ENCODE measurements at places on chromosomes 3 and 15.

DNA sequence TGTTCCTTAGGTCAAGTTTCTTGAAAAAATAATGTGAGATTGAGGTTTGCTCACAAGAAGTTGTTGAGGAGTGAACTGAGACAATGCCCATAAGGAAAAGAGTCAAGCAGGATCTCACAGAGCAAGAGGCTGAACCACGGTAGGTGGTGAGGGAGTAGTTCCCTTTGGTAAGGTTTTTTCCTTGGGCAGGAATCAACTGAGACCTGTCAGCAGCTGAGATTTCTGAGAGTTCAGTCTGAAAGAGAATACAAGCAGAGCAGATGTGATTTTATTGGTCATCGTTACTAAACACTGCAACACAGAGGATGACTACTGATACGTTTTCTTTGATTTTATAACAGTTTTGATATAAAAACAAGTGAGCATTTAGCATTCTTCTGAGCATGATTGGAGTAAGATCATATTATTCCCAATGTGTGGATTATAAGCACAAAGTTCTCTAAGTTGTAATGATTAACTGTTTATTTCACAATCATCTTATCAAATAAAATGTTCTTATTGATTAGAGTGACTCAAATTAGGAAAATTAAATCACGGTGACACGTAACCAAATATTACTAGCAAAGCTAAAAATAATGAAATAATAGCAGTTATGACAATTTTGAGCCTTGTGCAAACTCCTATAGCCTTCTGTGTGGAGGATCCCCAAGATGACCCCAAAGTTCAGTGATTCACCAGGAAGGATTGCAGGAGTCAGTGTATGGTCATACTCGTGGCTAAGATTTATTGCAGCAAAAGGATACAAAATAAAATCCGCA, 346.2 kb upstream of the ZNF717 start:
- no peak for DNase-seq

DNA sequence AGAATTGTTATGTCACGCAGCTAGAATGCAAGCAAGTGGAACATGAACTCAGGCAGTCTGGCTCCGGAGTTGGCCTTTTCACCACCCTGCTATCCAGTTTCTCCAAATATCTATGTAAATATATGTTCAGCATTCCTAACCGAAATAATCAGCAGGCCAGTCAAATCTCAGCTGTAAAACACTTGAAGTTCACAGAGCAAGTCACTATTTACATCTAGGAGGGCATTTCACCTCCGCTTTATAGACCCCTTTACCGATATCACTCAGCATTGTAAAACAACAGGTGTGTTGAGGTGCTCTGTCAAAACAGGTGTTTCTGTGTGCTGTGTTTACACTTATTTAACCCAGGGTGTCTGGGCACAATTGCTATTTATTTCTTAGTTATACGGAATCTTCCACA, 12.2 kb upstream of the HES1 start:
- DNase-seq = no peak

GRCh38 chr3:59593380-59593779, 543.6 kb upstream of the CFAP20DC start:
- DNase-seq = no peak

GRCh38 chr15:85733416-85733815, 61.3 kb downstream of the KLHL25 start:
- no peak for DNase-seq

- DNase-seq = no peak
These were observed 25.5 kb downstream of the SIN3A start for GRCh38 chr15:75425966-75426500.

- no peak for DNase-seq
These were observed 6.8 kb downstream of the ARL8B start for GRCh38 chr3:5128849-5129248.

GRCh38 chr15:69131362-69132220, 28.8 kb upstream of the GLCE start:
- DNase-seq = no peak

All from activated T-helper 2 cell treated with anti-CD3 and anti-CD28 coated beads, Interferon-gamma antibody, Interleukin-2, Interleukin-4, amounts not matched to agents 10 μg/mL and 5 μg/mL and 100 μg/mL, durations not matched to agents 14 hours and 24 hours and 36 hours (primary cell).